Aorta (tissue), 5 donors: ENCODE measurements at places on chromosomes 11 and 22.

- DNase-seq, result no peak
Measured at GRCh38 chr11:95299078-95299679, 68.2 kb upstream of the SESN3 start.

GRCh38 chr22:39215070-39215396 is 29.7 kb downstream of the PDGFB start:
- DNase-seq, result no peak

DNA sequence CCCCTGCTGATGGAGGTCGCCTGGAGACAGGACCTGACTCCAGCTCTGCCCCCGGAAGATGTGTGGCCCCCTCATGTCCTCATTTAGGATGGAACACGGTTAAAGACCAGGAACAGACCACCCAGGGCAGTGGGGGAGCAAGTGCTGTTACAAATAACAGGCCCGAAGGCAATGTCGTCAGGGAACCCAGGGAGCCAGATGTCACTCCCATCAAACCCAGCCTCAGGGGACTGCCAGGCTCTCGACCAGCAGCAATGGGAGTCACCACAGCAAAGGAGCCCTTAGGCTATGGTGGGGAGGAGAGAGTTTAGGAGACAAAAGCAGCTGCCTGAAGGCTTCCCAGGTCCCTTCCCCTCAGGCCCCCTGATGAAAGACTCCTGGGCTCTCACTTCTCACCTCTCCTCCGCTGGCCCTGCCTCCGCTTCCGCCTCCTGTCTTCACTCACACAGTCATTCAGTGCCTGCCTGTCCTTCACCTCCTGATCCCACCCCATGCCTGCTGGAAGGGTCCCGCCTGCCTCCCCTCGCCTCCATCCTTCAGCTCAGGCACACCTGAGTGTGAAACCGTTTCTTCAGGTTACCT is 4.4 kb downstream of the RPS19BP1 start:
- no peak for DNase-seq

DNA sequence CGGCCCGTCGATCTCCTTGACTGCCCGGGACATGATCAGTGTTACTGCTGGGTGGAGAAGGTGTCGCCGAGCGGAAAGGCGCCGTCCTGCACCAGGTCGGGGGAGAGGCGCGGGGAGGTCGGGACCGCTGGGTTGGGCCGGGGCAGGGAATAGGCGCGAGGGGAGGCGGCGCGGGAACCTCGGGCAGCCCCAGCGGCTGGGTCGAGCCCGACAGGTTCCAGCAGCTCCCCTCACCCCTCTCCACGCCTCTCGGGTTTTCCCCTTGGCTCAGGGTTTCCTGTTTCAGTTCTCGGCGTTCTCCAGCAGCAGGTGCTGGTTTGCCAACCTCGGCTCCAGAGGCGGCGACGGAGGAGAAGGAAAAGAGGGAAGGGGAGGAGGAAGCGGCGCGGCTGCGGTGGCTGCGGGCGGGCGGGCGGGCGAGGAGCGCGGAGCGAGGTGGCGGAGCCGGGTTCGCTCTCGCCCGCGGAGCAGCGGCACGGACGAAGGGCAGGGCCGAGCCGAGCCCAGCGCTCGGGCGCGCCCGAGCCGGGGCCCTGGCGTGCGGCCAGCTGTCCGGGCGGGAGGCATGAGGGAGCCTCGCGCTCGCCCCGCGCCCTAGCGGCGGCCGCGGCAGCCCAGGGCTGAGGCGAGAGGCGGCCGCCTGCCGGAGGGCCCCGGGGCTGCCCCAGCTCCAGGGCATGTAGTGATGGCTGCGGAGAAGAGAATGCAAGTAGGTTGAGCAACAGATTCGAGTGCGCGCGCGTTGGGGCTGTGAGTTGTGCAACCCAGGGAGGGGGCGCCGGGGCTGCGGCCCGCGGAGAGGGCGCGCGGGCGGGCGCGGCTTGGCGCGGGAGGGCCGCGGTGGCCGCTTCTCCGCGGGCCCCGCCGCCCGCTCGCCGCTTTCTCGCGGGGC is at the start of gene ZC3H12C:
Gene ZC3H12C (plus strand): TSS at position 878 of the 892 bp plus-strand sequence. CDS start 20 bp downstream, outside the sequence.
- peak; percentile 92 for DNase-seq

DNA sequence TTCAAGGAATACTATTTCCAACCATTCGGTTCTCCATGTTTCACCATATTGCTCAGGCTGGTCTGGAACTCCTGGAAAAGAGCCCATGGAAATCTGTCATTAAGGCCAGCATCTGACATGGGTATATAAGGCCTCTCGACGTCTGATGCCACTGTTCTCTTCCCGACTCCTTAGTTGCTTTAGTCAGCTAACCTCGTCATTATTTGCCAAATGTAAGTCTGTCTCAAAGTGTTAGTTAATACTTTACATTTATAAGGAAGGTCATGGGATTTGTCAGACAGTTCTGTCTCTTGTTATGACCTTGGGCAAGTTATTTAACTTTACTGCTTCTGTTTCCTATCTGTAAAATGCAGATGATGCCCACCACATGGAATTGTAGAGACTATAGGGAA is 1.6 kb downstream of the MRPL48 start:
- no peak for DNase-seq

- peak; percentile 38 for DNase-seq
Measured at GRCh38 chr22:38129021-38129420, 18.5 kb upstream of the BAIAP2L2 start.

- DNase-seq, result no peak
Measured at GRCh38 chr11:114883472-114883871, 205.1 kb downstream of the NXPE2 start.

DNA sequence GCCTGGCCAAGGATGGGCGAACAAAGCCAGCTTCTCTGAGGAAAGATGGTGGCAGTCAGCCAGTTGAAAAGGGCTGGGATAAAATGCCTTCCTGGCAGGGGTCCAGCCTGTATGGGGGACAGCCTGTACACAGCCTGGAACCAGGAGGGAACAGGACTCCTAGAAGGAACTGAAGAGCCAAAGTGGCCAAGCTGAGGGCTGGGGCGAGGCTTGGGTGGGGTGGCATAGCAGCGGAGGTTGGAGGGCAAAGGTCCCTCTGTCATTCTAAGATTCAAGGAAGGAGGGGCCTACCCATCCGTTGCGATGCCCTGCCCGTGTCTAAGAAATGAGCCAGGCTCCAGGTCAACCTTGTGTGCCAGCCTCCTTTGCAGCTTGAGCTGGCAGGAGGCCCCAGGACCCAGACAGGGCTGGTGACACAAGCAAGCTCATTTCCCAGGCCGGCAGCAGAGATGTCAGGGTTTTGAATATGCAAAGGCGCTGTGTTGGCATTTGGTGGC is 22.6 kb downstream of the FADD start:
- peak; percentile 49 for DNase-seq

- DNase-seq, result no peak
Measured at GRCh38 chr11:64128255-64129006, 37.5 kb downstream of the MACROD1 start.

- no peak for DNase-seq
Measured at GRCh38 chr11:81602508-81602907, 1131.2 kb downstream of the FAM181B start.

GRCh38 chr11:121551463-121551862 is 98.7 kb upstream of the SORL1-AS1 start:
- no peak for DNase-seq

DNA sequence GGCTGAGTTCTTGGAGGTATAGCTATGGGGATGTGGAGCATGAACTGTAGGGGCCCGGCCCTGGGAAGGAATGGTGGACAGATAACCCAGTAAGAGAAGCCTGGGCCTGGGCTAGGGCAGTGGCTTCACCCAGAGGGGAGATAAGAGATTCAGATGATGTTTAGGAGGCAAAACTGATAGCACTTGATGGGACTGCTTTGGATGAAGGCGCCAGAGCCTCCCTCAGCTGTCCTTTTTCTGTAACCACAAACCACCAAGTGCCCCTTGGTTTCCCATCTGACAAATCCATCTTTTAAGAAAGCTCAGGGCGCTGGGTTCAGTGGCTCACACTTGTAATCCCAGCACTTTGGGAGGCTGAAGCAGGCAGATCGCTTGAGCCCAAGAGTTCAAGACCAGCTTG is 23.4 kb downstream of the RELT start:
- DNase-seq, result peak; percentile 28

GRCh38 chr22:45629469-45630089 is 42.1 kb upstream of the ATXN10 start:
- DNase-seq, result no peak

DNA sequence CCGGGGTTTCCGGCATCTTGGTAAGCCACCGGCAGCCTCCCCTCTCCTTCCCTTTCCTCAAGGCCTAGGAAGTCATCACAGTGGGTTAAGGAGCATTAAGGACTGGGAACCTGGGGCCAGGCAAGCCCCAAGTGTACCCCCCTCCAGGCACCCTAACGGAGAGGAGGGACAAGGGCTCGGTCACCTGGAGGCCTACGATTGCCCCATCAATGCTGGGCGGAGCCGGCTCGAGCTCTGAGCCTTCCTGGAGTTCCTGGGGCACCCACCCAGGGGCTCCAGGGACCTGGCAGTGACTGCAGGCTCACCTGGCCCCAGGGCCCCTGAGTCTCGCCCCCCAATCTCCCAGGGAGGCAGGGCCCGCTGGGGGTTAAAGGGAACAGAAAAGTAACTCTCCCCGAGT is 34.5 kb upstream of the EIF3D start:
- no peak for DNase-seq

GRCh38 chr11:113664069-113664980 is 41.8 kb downstream of the TMPRSS5 start:
- DNase-seq, result no peak

DNA sequence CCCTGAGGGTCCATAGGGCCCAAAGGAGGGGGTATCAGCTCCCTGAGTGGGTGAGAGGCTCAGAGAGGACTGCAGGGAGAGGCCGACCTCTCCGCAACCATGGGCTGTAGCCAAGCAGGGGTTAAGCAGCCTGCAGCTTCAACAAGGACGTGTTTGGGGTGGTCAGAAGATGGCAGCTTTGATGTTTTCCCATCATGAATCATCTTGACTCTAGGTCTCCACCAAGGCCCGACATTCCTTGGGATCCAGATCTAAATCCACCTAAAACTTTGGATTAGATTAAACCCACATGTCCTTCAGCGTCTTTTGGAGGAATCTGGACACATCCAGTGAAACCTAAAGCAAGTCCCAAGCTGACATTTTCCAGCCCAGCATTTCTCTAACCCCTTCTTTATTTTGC is 19.8 kb downstream of the FBLN1 start:
- DNase-seq, result no peak

DNA sequence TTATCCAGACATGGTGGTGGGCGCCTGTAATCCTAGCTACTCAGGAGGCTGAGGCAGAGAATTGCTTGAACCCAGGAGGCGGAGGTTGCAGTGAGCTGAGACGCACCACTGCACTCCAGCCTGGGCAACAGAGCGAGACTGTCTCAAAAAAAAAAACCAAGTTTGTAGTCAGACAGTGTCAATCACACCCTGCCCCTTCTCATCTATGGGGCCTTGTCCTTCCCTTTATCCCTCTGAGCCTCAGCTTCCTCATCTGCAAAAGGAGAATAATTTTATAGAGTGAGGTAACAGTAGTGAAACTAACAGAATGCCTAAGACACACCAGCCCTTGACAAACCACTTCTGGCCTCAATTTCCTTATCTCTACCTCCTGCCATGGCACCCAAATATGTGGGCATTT is 10.7 kb downstream of the BCL9L start:
- DNase-seq, result no peak

DNA sequence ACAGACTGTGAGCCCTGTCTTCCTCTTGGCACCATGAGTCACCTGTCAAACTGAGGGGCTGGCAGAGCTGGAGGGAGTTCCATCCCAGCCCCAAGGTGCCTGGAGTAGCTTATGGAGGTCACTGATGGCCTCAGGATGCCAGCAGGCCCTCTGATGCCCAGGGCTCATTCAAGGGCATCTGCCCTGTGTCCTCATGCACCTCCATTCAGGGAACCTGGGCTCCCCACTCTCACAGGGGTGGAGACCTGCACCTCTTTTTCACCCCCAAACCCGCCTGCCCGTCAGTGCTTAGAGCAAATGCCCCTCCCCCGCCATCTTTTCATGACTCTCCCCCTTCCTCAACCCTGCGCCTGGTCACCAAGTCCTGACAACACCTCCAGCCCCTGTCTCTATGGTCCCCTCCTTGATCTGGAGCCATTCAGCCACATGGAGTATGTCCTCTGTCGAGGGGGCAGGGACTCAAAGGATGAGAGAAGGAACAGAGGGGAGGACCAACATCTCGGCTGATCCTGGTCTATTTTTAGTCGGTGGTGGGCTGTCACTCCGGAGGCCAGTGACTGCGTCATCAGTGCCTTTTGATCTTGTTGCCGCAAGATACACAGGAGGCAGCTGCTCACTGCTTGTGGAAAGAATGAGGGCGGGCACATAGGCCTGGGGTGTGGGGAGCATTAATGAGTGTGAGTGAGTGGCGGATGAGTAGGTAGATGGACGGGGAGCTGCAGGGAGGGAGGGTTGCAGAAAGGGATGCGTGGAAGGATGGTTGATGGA is 72.2 kb downstream of the CDKN1C start:
- no peak for DNase-seq

DNA sequence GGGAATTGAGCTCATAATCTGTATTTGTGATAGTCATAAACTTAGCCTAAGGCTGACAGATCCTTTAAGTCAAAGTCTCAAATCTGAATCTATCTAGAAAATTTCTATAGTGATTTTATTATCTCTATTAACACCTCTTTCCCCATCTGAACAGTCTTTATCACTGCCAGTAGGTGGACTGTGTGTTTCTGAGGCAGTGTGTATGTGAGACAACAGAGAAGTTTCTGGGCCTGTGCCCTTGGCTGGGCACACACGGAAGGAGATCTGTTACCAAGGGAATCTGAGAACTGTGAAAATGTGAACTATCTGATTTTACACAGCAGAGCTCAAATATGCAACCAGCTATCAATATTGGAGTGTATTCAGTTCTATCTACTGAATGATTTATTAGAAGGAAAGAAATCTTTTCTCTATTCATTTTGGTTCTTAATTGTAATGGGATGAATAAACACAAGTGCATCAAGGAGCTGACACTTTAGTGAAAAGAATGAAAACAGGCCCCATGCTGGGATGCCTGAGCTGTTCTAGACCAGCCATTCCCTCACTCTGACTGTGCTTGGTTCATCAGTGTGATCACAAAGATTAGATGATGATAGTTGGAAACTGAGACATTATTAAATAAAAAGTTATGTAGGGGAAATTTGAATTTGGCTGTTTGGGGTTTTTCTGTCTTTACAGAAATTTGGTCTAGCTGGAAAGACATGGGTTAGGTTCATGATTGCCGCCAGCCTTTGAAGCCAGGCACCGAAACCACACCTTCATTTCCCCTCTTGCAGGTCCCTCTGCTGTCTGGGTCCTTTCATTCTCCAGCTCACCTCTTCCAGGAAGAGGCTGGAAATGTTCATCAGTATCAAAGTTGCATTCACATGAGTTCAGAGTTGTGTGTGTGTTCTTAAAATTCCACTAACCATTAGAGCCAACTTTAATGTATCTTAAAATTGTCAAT is 68.1 kb downstream of the LIF start:
- DNase-seq, result no peak

- no peak for DNase-seq
Measured at GRCh38 chr11:85821636-85822035, 10.7 kb upstream of the SYTL2 start.

GRCh38 chr11:47750725-47751124 is 16.4 kb downstream of the FNBP4 start:
- no peak for DNase-seq
